ENCODE measurements at places on chromosomes 4 and X. TPM values are rescaled to one million over a fixed set of nuclear protein-coding genes. Genes with fewer than 3 reads are reported as not detected.
A peak's percentile ranks its signal among the peaks of the same experiment; 100 is the strongest.

The MAGEA10 gene
- total RNA-seq, result not detected

The EMCN gene
- total RNA-seq, result not detected

GRCh38 chrX:150856785-150857184, 41.7 kb downstream of the CD99L2 start:
- no peak for DNase-seq

GRCh38 chr4:149264093-149264733, 551.4 kb downstream of the IQCM start:
- peak; percentile 9 for DNase-seq

- DNase-seq, result no peak
Measured at GRCh38 chr4:7885216-7886006, 54.2 kb downstream of the AFAP1 start.

DNA sequence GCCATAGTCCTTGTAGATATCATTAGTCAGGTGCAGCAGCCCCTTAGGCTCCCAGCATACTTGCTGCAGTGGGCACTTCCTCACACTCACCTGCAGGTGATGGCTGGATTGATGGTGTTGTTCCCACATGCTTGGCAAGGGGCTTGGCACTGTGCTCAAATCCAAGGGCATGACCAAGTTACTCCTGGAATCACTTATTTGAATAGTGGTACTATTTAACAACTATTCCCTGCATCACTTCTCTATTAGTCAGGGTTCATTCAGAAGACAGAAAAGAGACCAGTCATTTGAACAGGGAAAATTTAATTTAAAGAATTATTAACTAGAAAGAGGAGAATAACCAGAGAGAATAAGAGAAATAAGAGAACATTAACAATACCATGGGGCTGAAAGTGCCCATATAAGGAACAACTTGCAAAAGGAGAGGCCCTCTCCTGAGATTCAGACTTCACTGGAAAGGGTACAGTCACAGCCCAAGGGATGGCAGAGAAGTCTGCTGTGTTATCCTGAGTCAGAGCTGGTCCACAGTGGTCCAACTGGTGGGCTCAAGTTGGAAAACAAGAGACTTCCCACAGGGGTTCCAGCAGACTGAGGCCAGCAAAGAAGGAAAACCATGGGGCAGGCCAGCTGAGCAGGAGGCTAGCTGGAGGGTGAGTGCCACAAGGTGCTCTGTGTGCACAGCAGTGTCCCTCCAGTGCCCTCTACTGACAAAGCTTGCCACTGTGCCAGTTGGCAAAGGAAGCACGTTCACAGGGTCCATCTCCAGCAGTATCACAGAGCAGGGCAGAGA, 9.8 kb downstream of the SPP1 start:
- DNase-seq, result peak; percentile 64
